Activated naive CD8-positive, alpha-beta T cell treated with anti-CD3 and anti-CD28 coated beads for 36 hours (primary cell): ENCODE measurements at places on chromosomes 2 and 18.

GRCh38 chr2:219466816-219467735 lies 31.6 kb upstream of the GMPPA start:
- no peaks in the 10 kb centered on the region for H3K4me1 ChIP-seq
- no peaks in the 10 kb centered on the region for H3K27me3 ChIP-seq
- DNase-seq: no peak
- no peak overlapping the region for H3K27ac ChIP-seq
- H3K36me3 ChIP-seq: no peaks in the 10 kb centered on the region

DNA sequence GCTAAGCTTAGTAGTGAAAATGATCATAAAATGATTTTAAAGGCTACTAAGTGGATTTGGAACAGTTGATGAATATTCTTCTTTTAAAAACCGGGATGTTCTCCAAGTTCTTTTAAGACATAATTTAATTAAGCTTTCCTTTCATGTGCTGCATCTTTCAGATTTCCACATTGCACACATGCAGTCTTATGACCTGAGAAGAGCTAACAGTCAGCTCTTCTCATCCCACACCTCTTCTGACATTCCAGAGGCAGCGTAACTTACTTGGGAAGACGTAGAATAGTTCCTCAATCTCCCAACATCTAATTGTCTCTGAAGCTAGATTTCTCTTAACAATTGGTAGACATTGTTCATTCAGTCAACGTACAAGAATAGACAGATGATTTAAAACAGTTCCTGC lies 181.8 kb downstream of the SP3 start:
- DNase-seq: no peak
- H3K4me3 ChIP-seq: no peak overlapping the region
- H3K4me1 ChIP-seq: no peaks in the 10 kb centered on the region
- H3K27me3 ChIP-seq: peaks cover 13% of the 10 kb centered on the region
- H3K27ac ChIP-seq: no peak overlapping the region

DNA sequence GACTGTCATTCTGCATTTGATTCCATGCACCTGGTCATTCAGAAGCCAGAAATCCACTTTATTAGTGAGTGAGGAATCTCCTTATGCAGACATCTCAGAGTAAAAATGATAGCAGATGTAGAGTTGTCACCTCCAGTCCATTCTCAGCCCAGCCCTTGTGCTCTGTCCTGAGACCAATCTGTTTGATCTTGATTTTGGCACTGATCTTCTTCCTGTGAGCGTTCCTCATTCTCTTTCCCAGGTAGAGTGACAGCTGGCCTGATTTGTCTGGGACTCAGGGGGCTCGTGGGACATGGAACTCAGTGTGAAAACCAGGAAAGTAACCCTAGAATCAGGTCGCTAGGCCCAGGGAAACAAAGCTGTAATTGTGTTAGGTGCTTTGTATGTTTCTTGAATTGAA lies 8.9 kb downstream of the ARHGAP25 start:
- no peak overlapping the region for H3K27ac ChIP-seq
- no peak overlapping the region for H3K4me3 ChIP-seq
- peaks cover 90% of the 10 kb centered on the region for H3K4me1 ChIP-seq
- H3K27me3 ChIP-seq: no peaks in the 10 kb centered on the region

- no peaks in the 10 kb centered on the region for H3K36me3 ChIP-seq
- DNase-seq: no peak
- no peak overlapping the region for H3K27ac ChIP-seq
Observed at GRCh38 chr18:25038261-25038660, 313.7 kb downstream of the ZNF521 start.

DNA sequence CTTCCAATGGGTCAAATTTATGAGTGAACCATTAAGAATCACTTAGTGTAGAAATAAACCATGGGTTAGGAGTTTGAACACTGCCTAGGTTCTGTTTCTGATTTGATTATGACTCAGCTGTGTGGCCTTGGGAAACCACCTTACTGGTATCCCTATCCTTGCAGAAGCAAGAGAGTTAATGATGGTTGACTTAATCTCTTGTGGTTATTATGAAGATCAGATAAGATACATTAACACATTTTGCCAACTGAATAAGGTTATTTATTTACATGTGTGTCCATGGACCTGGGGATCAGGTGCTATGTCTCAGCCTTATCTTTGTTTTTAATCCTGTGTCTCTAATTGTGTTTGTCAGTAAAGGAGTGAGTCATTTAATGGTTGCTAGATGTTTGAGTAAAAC lies 5.4 kb upstream of the KCNJ13 start:
- no peaks in the 10 kb centered on the region for H3K27me3 ChIP-seq
- H3K4me1 ChIP-seq: peaks cover 6% of the 10 kb centered on the region
- no peak overlapping the region for H3K4me3 ChIP-seq
- H3K27ac ChIP-seq: no peak overlapping the region
- peaks cover 17% of the 10 kb centered on the region for H3K36me3 ChIP-seq
- DNase-seq: peak; percentile 39

DNA sequence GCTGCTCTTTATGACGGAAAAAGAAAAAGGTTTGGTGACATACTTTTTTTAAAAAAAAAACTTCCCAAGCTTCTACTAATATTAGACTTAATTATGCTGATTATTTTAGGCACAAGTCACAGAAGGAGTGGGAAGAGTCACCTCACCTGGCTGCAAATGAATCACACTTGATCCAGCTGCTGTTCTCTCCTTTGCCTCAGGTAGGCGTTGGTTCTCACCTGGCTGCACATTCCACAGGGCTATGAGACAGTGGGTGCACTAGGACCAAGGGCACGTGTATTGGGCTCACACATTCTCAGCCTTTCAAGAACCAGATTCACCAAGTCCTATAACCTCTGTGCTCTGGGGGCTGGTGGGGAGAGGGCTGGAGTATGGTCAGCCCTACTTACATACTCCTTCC lies 93.3 kb downstream of the TGFA start:
- H3K27ac ChIP-seq: no peak overlapping the region
- H3K36me3 ChIP-seq: no peaks in the 10 kb centered on the region
- no peaks in the 10 kb centered on the region for H3K27me3 ChIP-seq
- DNase-seq: no peak

DNA sequence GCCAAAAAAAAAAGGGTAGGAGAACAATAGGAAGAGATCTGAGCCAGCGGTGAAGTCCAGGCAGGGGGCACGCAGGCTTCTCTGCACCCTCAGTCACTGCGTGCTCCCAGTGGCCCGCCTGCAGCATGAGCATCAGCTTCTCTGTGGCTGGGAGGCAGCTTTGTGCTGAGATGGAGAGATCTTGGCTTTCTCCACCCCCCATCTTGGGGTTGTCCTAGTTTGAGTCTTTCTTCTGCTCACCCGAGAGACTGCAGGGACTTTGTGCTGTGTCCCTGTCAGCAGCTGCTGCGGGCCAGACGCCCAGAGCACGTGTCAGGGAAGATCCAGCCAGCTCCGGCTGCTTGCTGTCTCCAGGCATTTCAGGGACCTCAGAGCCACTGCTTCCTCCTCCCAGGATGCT lies 20.3 kb downstream of the TRAPPC12 start:
- no peak overlapping the region for H3K4me3 ChIP-seq
- no peak overlapping the region for H3K27ac ChIP-seq
- peaks cover 12% of the 10 kb centered on the region for H3K4me1 ChIP-seq
- peaks cover 46% of the 10 kb centered on the region for H3K36me3 ChIP-seq
- DNase-seq: no peak

- peaks cover 5% of the 10 kb centered on the region for H3K4me1 ChIP-seq
- H3K27ac ChIP-seq: no peak overlapping the region
- H3K36me3 ChIP-seq: no peaks in the 10 kb centered on the region
Observed at GRCh38 chr2:218810256-218810655, 21.3 kb downstream of the PRKAG3 start.

DNA sequence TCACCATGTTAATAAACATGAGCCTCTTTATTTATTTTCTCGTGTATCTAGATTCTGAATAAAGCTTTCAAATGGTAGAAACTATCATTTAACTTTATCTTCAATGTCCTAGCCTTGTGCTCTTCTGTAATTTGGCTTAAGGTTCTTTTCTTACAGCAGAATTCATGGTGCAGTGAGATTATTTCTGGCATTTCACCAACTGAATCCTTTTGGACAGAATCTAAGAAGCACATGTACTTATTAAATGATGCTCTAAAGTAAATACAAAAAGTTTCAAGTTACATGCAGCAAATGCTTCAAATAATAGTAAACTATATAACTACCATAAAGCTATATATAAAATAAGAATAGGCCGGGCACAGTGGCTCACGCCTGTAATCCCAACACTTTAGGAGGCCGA lies 65.9 kb downstream of the AP1S3 start:
- no peaks in the 10 kb centered on the region for H3K4me1 ChIP-seq
- H3K27me3 ChIP-seq: no peaks in the 10 kb centered on the region
- DNase-seq: no peak
- peaks cover 15% of the 10 kb centered on the region for H3K36me3 ChIP-seq

GRCh38 chr2:201807452-201807999 lies 1.2 kb downstream of the CDK15 start:
- no peaks in the 10 kb centered on the region for H3K4me1 ChIP-seq
- no peaks in the 10 kb centered on the region for H3K36me3 ChIP-seq

DNA sequence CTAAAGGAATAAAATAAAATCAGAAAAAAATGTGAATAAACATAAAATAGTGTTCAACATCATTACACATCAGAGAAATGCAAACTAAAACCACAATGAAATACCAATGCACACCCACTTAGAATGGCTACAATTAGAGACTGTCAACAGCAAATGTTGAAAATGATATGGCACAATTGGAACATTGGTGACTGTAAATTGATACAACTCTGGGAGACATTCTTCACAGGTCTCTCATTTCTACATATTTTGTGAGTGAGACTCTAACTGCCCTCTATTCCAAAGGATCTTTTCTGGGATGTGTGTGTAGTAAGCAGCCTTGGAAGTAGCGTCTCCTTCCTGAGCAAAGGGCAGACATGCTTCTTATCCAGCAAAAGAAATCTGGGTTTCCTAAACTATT lies 323.0 kb downstream of the FBXO15 start:
- no peak overlapping the region for H3K27ac ChIP-seq
- H3K27me3 ChIP-seq: no peaks in the 10 kb centered on the region
- H3K4me1 ChIP-seq: no peaks in the 10 kb centered on the region
- no peak for DNase-seq

GRCh38 chr18:58049000-58049688 lies 5.1 kb downstream of the NEDD4L start:
- DNase-seq: no peak
- no peaks in the 10 kb centered on the region for H3K36me3 ChIP-seq
- H3K4me1 ChIP-seq: peaks cover 15% of the 10 kb centered on the region
- no peaks in the 10 kb centered on the region for H3K27me3 ChIP-seq

DNA sequence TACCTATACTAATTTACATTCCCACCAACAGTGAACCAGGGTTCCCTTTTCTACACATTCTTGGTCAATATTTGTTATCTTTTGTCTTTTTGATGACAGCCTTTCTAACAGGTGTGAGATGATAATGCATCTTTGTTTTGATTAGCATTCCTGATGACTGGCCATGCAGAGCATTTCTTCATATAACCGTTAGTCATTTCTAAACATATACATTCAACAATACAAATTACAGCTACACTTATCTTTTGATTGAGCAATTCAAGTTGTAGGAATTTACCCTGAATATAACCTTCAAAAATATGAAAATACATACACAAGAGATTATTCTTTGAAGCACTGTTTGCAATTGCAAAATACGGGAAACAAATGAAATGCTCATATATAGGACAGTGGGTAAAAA lies 94.9 kb downstream of the TMEM131 start:
- no peak overlapping the region for H3K27ac ChIP-seq
- H3K27me3 ChIP-seq: no peaks in the 10 kb centered on the region
- H3K4me1 ChIP-seq: peaks cover 1% of the 10 kb centered on the region
- H3K4me3 ChIP-seq: no peak overlapping the region
- peaks cover 42% of the 10 kb centered on the region for H3K36me3 ChIP-seq

GRCh38 chr2:82215212-82215611 lies 1910.7 kb upstream of the LRRTM1 start:
- no peak overlapping the region for H3K4me3 ChIP-seq
- no peak overlapping the region for H3K27ac ChIP-seq
- no peak for DNase-seq

GRCh38 chr2:126221506-126221905 lies 434.5 kb upstream of the GYPC start:
- no peak overlapping the region for H3K27ac ChIP-seq
- H3K27me3 ChIP-seq: peaks cover 11% of the 10 kb centered on the region
- no peak overlapping the region for H3K4me3 ChIP-seq
- H3K4me1 ChIP-seq: no peaks in the 10 kb centered on the region
- DNase-seq: no peak

DNA sequence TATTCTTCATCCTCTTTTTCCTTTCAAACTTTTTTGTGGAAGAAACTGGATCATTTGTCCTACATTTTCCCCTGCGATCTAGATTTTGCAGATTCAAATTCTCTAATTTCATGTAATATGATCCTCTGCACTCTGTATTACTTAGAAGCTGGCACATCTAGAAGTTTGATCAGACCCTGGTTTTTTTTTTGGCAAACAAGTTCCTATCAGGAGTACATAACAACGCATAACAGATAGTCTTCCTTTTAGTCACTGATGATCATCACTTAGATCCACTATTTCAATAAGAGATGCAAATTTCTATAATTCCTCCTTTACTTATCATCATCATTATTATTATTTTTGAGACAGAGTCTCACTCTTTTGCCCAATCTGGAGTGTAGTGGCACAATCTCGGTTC lies 117.1 kb downstream of the CDH2 start:
- H3K36me3 ChIP-seq: no peaks in the 10 kb centered on the region
- no peak for DNase-seq
- H3K4me1 ChIP-seq: no peaks in the 10 kb centered on the region
- H3K27me3 ChIP-seq: no peaks in the 10 kb centered on the region
- no peak overlapping the region for H3K27ac ChIP-seq

DNA sequence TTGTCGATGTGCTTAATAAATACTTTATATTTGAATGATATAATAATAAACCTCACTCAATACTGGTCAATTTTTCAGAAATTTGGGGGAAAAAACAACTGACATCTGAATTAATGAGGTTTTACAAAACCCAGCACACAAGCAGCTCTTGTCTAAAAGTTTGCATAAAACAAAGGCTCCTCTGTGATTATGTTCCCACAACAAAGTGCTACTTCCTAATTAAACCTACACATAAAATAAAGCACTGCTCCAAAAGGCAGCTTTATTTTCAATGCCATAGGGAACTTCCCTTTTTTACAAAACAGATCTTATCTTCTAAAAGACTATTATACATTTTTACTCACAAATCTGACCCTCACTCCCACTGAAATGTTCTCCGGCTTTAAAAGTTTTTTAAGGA lies 47.1 kb downstream of the LAMA1 start:
- no peaks in the 10 kb centered on the region for H3K4me1 ChIP-seq
- H3K27me3 ChIP-seq: no peaks in the 10 kb centered on the region
- H3K36me3 ChIP-seq: no peaks in the 10 kb centered on the region
- H3K4me3 ChIP-seq: no peak overlapping the region

DNA sequence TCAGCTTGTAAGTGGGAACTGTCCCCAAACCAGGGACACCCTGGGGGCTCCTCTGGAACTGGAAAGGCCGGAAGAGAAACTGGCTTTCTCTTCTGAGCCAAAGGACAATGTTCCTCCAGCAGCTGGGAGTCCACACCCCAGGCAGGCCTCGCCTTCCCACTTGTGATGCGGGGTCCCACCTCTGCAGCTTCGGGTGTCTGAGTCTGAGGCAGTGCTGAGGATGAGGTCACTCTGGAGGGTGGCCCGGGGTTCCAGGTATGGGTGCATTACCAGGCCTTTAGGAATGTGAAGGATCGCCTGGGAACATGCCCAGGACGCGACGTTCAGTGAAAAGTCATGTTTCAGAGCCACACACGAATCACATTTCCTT lies 18.2 kb upstream of the BOK start:
- H3K4me3 ChIP-seq: no peak overlapping the region
- H3K4me1 ChIP-seq: no peaks in the 10 kb centered on the region
